ENCODE measurements at places on chromosomes 3 and 15.

DNA sequence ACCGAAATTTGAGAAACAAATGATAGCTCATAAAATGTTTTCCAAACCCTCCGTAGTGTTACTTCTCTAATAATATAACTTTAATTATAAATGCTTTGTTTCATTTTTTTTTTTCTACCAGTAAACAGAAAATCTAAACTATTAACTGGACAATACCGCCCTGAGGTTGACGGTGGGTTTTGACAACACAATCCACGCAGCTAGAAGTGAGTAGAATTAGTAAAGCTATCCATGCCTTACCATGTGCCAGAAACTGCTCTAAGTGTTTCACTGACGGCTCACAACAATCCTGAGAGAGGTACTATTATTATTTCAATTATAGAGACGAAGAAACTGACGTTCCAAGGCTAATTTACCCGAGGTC, 410 bp downstream of the NDUFAF1 start:
- DNase-seq, result no peak

DNA sequence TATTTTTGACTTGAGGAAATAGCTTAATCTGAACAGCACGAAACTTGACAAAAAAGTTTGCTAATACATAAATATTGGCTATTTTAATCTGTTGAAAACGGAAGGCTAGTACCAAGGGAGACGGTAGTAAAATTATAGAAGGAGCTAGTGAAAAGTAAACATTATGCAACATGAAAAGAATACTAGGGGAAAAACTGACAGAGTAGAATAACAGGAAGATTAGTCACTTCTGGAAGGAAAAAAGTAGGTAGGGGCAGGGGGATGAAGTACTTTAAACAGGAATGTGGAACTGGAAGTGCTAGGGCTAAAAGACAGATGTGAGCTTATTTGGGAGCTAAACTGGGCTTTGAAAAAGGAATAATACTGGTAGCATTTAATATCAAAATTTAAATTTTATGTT, 60.1 kb downstream of the MBNL1 start:
- peak; percentile 50 for DNase-seq

- DNase-seq, result no peak
These were observed 22.4 kb downstream of the B3GNT5 start for GRCh38 chr3:183275418-183275817.

DNA sequence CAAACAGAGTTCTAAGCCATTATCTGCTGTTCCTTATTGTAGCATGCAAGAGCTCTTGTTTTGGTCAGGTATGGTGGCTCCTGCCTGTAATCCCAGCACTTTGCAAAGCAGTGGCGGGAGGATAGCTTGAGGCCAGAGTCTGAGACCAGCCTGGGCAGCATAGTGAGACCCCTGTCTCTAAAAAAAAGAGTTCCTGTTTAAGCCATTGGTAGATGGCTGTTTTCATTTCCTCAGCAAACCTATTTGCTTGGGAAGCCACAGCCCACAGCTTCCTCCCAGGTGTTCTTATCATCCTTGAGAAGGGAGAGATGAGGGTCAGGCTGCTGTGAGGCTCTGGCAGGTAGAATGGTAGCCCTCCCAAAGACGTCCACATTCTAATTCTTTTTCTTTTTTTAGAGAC, 24.4 kb upstream of the FAM81A start:
- no peak for DNase-seq

DNA sequence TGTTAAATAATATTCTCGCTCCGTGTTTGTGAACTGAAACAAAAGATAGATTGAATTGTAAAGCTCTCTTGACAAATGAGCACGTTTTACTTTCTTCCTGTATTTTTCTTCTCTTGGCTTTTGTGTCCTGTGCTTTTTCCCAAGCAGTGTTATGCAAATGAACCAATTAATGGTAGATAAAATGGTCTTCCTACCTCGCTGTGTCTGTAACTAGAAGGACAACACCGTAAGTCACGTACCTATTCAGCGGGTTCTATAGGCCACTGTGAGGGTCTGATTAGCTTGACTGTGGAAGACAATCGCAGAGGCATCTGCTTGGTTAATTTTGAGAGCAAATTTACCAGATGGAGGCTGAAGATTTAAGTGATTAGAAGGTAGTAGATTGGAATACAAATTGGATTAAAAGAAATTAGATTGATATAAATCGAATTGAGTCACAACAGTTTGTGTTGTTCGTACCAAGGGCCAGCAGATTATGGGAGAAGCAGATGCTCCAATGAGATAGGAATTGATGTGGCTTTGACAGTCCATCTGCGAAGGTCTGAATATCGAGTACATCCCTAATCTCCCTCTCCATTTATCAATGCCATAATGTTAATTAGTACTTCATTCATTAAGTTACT, 40.2 kb downstream of the ROBO2 start:
- DNase-seq, result no peak

DNA sequence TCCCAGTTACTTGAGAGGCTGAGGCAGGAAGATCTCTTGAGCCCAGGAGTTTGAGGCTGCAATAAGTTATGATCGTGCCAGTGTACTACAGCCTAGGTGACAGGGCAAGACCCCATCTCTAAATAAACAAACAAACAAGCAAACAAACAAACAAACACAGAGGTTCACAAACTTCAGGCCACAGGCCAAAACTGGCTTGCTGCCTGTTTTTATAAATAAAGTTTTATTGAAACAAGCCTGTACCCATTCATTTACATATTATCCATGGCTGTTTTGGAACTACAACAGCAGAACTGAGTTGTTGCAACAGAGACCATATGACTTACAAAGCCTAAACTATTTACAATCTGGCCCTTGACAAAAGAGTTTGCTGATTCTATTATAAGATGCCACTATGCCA, 6.5 kb downstream of the DYNC1LI1 start:
- no peak for DNase-seq

- DNase-seq, result peak; percentile 87
These were observed 71.6 kb downstream of the MEIS2 start for GRCh38 chr15:37028625-37029296.

DNA sequence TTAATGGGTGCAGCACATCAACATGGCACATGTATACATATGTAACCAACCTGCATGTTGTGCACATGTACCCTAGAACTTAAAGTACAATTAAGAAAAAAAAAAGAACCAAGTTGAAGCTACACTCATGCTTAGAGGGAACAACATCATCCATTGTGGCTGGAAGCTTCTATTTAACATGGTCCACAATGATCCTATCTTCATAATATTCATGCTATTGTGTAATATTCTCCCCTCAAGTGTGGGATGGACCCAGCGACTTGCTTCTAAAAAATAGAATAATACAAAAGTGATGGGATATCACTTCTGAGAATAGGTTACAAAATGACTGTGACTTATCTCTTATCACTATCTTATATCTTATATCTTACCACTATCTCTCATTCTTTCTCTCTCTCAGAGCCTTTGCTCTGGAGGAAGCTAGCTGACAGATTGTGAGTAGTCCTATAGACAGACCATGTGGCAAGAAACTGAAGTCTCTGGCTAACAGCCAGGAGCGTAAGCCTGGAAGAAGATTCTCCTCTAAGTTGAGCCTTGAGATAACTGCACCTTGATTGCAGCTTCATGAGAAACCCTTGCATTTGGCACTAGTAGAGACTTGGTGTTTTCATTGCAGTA, 198.5 kb upstream of the MRPL3 start:
- no peak for DNase-seq

DNA sequence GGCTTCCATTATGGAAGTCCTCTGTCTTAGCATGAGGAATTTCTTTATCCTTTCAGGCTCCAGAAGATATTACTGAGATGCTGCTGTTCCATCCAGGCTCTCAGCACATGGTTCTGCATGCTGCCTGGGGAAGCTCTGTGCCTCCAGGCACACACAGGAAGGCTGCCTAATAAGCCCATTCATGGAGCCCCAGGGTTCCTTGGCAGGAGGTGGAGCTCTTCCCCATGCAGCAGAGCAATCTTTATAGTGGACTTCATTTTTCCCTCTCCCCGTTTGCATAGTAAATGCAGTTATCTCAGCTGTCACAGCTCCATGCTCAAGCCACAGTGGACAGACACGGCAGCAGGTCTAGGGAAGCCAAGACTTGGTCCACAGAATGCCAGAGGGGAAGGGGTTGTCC, 57.6 kb downstream of the BOC start:
- DNase-seq, result no peak

DNA sequence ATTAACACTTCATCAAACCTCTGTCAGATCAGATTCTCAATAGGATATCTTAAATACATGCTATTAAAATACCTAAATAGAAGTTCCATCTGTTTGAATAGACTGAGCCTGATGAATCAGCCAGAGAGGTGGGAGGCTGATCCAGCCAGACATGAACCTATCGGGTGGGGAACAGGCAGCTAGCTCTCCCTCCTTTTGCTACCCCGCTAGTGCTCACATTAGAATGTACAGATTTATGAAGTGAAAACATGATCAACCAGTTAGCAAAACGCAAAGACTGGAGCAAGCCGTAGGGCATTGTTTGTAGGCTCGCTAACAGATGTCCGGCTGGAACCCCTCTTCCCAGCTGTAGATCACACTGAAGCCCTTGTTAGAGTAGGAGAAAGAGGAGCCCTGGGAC, 54.4 kb downstream of the GTF2E1 start:
- DNase-seq, result no peak

GRCh38 chr3:59502806-59503205, 453.0 kb upstream of the CFAP20DC start:
- DNase-seq, result peak; percentile 85

DNA sequence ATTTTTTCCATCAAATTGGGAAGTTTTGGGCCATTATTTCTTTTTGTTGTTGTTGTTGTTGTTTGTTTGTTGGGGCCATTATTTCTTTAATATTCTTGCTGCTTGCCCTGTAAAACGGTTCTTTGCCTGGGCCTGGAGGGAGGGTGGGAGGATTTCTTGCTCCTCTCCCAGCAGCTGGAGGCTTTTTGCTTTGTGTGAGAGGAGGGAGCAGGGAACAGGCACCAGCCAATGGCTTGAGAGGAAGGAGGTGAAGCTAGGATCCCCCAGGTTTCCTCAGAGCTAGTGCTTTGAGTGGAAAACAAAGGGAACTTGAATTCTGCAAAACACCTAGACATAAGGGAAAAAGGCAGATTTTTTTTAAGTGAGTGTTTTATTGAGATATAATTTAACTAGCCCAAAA, 61.2 kb upstream of the DNAJC19 start:
- no peak for DNase-seq

GRCh38 chr3:108006881-108007331, 83.9 kb downstream of the CD47 start:
- no peak for DNase-seq

DNA sequence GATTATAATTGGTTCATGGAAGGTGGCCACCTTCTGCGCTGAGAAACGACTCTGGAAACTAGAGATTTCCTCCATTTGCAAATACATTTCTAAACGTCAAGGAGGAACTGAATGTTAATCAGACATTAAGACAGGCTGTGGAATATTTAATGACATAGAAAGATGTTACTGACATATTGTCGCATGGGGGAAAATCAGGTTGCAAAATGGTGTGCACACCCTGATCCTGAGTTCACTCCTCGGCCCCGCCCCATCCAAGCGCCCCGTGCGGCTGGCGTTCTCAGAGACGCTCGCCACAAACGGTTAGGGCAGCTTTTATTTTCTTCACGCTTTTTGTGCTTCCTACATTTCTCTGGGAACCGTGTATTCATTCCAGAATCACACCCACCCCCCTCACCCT, 10.7 kb downstream of the H1-8 start:
- no peak for DNase-seq

- peak; percentile 68 for DNase-seq
These were observed 4.6 kb upstream of the CIDEC start for GRCh38 chr3:9884555-9885165.

- no peak for DNase-seq
These were observed 11.2 kb upstream of the VEPH1 start for GRCh38 chr3:157514371-157514895.

- no peak for DNase-seq
These were observed 92.4 kb downstream of the ABI3BP start for GRCh38 chr3:100900671-100901335.

DNA sequence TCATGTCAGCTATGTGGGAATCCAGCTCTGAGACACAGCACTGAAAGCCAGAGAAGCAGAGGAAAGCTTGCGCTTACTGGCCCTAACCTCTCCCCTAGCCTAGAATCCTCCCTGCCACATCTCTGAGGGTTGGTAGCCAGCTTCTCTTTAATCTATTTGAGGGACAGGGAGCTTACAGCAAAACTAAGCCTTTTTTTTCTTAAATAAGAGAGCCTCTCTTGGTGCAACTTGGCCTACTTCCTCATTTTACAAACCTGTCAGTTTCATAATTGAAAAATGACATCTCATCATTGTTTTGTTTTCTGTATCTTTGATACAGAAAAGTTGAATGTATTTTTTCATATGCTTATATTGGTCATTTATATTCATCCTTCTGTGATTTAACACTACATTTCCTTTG, 193.9 kb downstream of the ZNF621 start:
- DNase-seq, result no peak

DNA sequence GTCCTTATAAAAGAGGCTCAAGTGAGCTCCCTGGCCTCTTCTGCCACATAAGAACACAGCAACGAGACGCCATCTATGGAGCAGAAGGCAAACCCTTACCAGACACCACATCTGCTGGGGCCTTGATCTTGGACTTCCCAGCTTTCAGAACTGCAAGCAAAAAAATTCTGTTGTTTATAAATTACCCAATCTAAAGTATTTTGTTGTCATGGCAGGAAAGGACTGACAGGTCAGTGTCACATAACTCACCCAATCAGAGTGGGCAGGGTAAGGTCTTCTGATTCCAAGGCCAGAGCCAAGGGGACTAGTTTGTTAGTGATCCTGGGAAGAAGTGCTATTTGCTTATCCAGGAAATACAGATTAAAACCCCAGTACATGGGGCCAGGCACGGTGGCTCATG, 98.9 kb downstream of the HMG20A start:
- no peak for DNase-seq

- DNase-seq, result no peak
These were observed 500.8 kb downstream of the CNTN4 start for GRCh38 chr3:2599471-2599870.

DNA sequence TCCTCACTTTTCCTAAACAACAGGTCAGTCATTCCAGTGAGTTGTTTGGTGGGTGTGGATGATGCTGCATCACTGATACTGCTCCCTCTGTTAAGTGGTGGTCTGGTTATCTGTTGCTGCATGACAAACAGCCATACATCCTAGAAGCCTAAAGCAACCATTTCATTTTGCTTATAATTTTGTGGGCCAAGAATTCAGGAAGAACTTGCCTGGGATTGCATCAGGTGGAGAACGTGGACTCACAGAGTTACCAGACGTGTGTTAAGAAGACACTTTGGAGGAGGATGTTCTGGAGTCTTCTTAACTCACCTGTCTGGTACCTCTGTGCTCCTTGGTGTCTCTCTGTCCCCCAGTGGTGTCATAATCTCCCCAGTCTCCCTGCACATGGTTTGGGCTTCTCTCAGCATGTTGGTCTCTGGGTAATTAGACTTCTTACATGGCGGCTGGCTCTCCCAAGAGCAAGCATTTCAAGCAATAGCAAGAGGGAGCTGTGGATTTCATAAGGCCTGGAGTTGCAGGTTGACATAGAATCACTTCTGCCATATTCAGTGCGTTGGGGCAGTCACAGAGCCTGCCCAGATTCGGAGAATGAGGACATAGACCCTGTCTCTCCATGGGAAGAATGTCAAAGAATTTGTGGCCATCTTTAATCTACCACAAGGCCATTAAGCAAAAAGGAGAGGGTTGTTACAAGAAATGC, 20.1 kb downstream of the USP3 start:
- no peak for DNase-seq

GRCh38 chr3:143975554-143976152, 4.0 kb downstream of the DIPK2A start:
- DNase-seq, result peak; percentile 31

All from GM04504 (cell line).